HepG2 (cell line): ENCODE measurements at places on chromosomes 6 and 20. TPM values are rescaled to one million over a fixed set of nuclear protein-coding genes. Genes with fewer than 3 reads are reported as not detected.

GRCh38 chr6:154763650-154764049 is 30.4 kb downstream of the SCAF8 start:
- DNase-seq = no peak

The TULP1 gene
- not detected in 2 replicates for polyA plus RNA-seq

DNA sequence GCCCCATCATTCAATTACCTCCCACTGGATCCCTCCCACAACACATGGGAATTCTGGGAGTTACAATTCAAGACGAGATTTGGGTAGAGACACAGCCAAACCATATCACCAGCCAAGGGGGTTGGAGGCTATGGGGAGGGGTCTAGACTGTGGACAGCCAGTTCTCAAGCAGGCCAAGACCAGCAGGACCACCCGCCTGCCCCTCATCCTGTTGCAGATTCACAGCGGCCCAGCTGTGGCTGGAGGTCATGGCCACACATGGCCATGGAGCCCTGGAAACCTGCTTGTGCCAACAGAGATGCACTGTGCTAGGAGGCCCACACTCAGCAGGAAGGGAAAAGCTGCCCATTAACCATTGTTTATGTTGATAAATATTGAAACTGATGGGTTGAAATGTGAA is 240.5 kb downstream of the TTLL2 start:
- DNase-seq = no peak

The PNLDC1 gene
- 0.04 TPM in 1 of 2 replicates, not detected in the other for polyA plus RNA-seq

- no peak for DNase-seq
Observed at GRCh38 chr6:12200761-12201160, 89.4 kb upstream of the EDN1 start.

GRCh38 chr6:54981276-54981609 is 134.7 kb downstream of the FAM83B start:
- no peak for DNase-seq

The CST4 gene
- polyA plus RNA-seq = 0.16 TPM in 1 of 2 replicates, not detected in the other

The CDSN gene
- polyA plus RNA-seq = not detected in 2 replicates

DNA sequence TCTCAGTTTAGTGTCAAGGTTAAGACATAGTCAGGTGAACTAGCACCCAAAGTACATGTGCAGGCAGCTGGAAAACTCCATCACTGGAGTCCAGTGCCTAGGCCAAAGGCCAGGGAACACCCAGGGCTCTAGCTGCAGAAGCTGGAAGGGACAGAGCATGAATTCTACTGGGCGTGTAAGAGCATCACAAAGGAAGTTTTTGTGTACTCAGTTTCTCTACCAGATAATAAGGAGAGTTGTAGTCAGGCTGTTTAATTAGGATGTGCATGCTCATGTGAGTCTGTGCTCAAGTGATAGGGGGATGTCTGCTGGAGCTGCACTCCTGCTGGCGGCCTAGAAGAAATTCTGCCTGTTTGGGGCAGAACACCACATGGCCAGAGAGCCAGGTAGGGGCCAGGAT is 8.1 kb downstream of the L3MBTL1 start:
- DNase-seq = no peak

The FABP7 gene
- not detected in 2 replicates for polyA plus RNA-seq

The EFCAB8 gene
- 0.15 TPM in 1 of 2 replicates, not detected in the other for polyA plus RNA-seq

DNA sequence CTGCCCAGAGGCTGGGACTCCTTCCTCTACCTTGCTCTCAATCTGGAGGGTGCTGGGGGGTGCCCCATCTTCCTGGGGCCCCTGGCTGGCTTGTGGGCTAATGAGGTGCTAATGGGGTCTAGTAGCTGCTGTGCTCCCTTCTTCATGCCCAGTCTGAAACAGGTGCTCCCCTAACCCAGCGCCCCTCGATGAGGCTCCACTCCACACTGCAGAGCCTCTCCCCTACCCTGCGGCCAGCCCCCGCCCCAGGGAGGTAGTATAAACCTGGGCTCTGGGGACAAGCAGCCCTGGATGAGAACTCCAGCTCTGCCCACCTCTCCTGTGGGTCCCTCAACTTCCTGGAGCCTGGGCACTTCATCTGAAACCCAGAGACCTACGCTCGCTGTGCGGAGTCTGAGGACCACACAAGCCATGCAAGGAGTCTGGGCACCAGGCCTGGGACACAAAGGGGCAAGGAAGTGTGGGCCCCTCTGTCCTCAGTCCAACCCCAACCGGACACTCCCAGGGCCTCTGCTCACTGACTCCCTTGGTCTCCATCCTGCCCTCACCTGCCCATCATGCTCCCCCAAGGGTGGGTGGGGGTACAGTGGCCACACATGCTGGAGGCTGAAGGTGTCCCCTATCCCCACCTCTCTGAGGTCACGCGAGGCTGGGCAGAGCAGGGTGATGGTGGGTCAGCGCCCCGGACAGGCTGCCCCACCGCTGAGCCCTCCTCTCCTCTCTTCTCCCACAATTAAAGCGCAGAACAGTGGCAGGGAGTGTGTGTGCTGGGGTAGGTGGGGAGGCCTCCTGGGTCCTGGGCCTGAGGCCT is 6.1 kb downstream of the RPL10A start:
- no peak for DNase-seq

The FHL5 gene
- polyA plus RNA-seq = not detected in 2 replicates

GRCh38 chr6:11538819-11539468 is 1.4 kb downstream of the TMEM170B start:
- no peak for DNase-seq

- no peak for DNase-seq
Observed at GRCh38 chr6:35401514-35401913, 50.6 kb upstream of the FANCE start.

The TLDC2 gene
- polyA plus RNA-seq = 0.69 and 1.5 TPM in 2 replicates

DNA sequence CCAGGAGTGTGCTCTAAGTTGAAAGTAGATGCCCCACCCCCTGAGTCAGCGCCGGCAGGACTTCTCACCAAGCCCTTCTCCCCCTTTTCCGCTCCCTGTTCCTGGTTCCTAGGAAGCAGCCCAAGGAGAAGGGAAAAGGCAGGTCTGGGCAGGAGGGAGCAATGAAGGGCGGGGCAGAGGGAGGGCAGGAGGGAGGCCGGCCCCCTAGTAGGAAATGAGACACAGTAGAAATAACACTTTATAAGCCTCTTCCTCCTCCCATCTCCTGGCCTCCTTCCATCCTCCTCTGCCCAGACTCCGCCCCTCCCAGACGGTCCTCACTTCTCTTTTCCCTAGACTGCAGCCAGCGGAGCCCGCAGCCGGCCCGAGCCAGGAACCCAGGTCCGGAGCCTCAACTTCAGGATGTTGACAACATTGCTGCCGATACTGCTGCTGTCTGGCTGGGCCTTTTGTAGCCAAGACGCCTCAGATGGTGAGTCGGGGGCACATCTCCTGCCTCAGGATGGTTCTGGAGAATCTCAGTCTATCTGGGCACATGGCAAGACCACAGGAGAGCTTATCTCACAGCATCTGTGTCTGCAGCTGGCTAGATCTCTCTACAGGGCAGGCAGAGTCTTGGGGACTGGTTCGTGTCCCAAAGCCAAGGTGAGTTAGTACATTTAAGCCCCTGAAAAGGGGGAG is at the start of gene PROCR:
TSS of gene PROCR (plus strand) at position 320 of the 681 bp plus-strand sequence. CDS start at position 403, 83 bp downstream.
- no peak for DNase-seq

DNA sequence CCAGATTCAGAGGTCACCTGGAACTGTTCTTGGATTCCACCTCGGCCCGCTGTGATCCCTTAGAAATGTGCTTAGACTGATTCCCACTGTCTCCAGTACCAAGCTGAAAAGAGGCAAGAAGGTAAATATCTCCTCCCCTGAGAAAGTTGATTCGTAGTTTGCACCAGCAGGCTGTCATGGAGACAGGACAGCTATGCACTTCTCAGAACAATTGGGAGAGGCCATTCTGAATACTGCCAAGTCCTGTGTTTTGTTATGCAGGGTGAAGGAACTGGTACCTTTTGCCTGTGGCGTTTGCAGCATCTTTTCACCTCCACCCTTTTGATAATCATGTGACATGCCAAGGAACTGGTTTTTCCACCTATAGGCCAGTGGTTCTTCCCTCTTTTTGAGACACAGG is 58.2 kb upstream of the RNGTT start:
- no peak for DNase-seq

The ENPP4 gene
- 0.04 and 0.10 TPM in 2 replicates for polyA plus RNA-seq

GRCh38 chr20:20395903-20396568 is 28.1 kb downstream of the INSM1 start:
- no peak for DNase-seq

DNA sequence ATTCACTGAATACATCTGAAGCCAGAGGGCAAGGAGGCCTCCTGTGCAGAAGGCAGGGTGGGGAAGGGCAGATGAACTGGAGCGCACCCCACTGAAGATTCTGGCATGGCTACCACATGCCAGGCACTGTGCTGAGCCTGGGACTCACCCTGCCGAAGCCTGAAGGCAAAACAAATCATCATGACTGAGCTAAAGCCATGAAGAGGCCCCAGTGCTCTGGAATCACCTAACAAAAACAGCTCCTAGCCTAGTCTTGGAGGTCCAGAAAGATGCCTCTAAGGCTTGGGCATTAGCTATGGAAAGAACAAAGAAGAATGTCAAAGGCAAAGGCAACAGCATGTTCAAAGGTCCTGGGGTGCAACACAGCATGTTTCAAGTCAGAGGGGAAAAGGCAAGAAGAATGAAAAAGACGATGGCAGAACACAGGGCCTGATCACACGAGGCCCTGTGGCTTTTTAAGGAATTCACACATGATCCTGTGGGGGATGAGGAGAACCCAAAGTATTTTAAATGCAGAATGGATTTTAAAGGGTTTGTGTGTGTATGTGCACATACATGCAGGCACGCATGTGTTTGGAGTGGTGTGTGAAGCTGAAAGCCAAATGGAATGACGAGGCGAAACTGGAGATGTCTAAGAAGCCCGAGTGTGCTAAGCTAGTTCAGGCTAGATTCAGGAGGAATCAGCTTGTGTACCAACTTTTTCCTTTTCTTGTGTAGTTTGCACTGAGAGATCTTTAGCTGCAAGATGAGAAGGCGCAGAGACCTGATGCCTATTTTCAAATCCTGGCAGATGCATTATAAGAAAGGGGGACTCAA is 261.4 kb downstream of the ZNF217 start:
- DNase-seq = no peak

The ESR1 gene
- not detected in 2 replicates for polyA plus RNA-seq

GRCh38 chr6:26554697-26555504 is 16.7 kb downstream of the HMGN4 start:
- peak; percentile 69 for DNase-seq

GRCh38 chr6:170106906-170107525 is 183.9 kb downstream of the DLL1 start:
- no peak for DNase-seq

GRCh38 chr20:25223179-25223661 is 24.7 kb upstream of the PYGB start:
- DNase-seq = peak; percentile 91

The METTL24 gene
- not detected in 2 replicates for polyA plus RNA-seq

DNA sequence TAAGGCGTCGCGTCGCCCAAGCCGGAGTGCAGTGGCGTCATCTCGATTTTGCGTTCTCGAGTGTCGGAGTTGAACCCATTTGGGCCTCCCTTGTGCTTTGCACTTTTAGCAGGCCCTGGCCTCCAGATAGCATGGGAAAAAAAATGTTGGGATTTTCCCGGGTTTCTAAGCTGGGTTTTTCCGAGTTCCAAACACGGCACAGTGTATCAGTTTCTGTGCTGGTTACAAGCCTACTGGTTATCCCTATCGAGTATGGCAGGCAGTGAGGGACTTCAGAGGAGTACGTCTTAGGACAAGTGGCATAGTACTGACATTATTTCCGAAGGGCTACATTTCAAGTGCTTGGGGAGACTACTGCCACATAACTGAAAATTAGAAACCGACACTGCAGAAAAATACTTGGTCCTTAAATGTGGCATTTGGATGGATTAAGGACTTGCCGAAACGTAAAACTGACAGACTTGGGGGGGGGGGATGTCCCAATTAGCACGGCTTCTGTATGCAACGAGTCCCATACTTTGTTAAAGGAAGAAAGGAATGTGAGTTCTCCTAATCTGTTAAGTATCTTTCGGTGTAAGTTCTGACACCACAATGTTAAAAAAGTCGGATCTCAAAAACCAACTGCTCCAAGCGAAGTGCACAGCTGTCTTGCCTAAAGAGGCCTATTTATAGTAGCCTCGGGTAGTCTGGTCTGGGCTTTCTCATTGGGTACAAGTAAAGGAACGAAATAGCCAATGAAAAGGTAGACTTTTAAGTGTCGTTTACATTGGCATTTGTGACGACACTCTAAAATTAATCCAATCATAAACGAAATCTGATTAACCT is 70.2 kb downstream of the HFE start:
- DNase-seq = peak; percentile 100

DNA sequence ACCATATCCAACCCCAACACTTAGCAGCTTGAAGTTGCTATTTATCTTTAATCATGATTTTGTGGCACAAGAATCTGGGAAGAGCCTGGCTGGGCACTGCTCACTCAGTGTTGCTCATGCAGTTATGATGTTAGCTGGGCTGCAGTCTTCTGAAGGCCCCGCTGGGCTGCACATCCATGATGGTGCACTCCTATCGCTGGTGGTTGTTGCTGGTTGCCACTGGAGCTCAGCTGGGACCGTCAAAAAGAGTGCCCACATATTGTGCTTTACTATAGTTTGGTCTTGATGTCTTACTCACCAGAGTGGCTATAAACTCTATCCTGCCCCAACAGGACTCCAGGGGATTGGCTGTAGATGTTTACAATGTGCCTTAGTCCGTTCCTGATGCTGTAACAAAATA is 137.8 kb downstream of the PCSK2 start:
- no peak for DNase-seq

The AIF1 gene
- polyA plus RNA-seq = 1.4 and 1.5 TPM in 2 replicates

The C4B gene
- 538 and 944 TPM in 2 replicates for polyA plus RNA-seq

The SIRPD gene
- polyA plus RNA-seq = not detected in 2 replicates

DNA sequence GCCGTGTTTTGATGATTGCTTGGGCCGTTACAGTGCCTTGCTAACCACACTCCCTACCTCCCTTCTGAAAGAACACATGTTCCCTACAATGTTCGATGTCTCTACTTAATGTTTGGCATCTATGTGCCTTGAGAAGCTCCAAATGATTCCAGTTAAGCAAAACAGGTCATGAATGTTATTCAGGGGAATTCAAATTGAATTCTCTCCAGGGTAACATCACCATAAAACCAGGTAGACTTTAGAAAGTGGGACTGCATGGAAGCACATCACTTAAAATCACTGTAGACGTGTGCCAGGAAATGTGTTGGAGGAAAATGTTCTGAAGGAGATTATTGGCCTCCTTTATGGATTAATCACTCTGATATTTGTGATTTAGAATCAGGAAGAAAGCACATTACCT is 128.1 kb downstream of the ADAT2 start:
- no peak for DNase-seq

The RNF182 gene
- not detected in 2 replicates for polyA plus RNA-seq

- no peak for DNase-seq
Observed at GRCh38 chr6:10610289-10610688, 84.1 kb downstream of the C6orf52 start.

DNA sequence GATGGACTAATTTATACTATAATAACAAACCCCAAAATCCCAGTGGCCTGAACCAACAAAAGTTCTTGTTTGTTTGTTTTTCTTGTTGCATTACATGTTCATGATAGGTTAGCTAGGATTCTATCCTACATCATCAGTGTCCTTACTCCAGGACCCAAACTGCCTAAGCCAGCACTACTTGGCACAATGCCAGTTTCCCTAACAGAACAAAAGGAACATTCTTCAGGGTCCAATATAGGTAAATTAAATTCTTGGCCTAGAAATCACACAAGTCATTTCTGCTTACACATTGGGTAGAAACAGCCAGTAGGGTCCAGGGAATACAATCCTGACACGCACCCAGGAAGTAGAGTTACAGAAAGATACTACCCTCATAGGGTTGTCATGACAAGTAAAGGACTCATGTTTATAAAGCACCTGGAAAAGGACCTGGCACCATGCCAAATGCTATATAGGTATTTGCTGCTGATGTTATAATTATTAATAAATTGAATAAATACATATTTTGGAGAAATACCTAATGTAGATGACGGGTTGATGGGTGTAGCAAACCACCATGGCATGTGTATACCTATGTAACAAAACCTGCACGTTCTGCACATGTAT is 38.8 kb downstream of the RCAN2 start:
- DNase-seq = no peak
